Smooth muscle cell of the pulmonary artery (primary cell): ENCODE measurements at places on chromosomes 5 and 9. TPM values are rescaled to one million over a fixed set of nuclear protein-coding genes. Genes with fewer than 3 reads are reported as not detected.

The SLC46A2 gene
- not detected in 2 replicates for total RNA-seq

The PCDHB11 gene
- total RNA-seq = 0.69 and 0.85 TPM in 2 replicates

The PCDHGC3 gene
- total RNA-seq = 77.2 and 94.3 TPM in 2 replicates

The PCDHB2 gene
- 3.6 and 4.4 TPM in 2 replicates for total RNA-seq

The DMRTA1 gene
- 0.13 and 0.66 TPM in 2 replicates for total RNA-seq

The GARIN3 gene
- not detected in 2 replicates for total RNA-seq

The NR6A1 gene
- total RNA-seq = 0.39 and 0.69 TPM in 2 replicates

The PTAR1 gene
- total RNA-seq = 79.2 and 81.3 TPM in 2 replicates

The EIF4E1B gene
- total RNA-seq = not detected in 2 replicates

The DRD1 gene
- 0.33 and 1.2 TPM in 2 replicates for total RNA-seq

The LTC4S gene
- 2.3 and 5.2 TPM in 2 replicates for total RNA-seq

The CER1 gene
- total RNA-seq = not detected in 2 replicates

The SEPTIN8 gene
- 61.4 and 81.7 TPM in 2 replicates for total RNA-seq

The NR4A3 gene
- total RNA-seq = 2.2 and 8.9 TPM in 2 replicates

The C8G gene
- total RNA-seq = 0.72 and 0.79 TPM in 2 replicates

The SUB1 gene
- 74.0 and 104 TPM in 2 replicates for total RNA-seq

The CDX1 gene
- 0.17 and 0.91 TPM in 2 replicates for total RNA-seq

The SURF4 gene
- 465 and 567 TPM in 2 replicates for total RNA-seq

The SEMA6A gene
- 0.20 and 0.23 TPM in 2 replicates for total RNA-seq
